Aorta (tissue), 5 donors: ENCODE measurements at places on chromosomes 7 and 10. TPM values are rescaled to one million over a fixed set of nuclear protein-coding genes. Genes with fewer than 3 reads are reported as not detected.

SEMA3D gene
- total RNA-seq, result 30.8 TPM

AKR1C4 gene
- total RNA-seq, result not detected

DNA sequence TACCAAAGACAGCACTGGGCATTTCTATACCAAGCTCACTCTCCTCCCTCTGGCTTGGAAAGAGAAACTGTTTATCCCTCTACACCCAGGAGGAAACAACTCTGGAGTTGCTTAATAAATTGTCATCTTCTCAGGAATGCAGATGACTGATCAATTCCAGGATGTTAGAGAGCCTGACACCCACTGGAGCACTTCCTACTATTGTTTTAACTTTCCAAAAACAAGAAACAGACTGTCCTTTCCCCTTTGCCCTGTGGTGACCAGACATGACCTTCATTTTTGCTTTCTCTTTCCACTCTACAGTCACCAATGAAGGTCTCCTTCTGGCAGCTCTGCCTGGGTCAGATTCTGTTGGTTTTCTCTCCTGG, 19.6 kb downstream of the GIMAP4 start:
- DNase-seq, result no peak

GRCh38 chr7:117386110-117386706, 41.1 kb downstream of the ASZ1 start:
- no peak for DNase-seq

DNA sequence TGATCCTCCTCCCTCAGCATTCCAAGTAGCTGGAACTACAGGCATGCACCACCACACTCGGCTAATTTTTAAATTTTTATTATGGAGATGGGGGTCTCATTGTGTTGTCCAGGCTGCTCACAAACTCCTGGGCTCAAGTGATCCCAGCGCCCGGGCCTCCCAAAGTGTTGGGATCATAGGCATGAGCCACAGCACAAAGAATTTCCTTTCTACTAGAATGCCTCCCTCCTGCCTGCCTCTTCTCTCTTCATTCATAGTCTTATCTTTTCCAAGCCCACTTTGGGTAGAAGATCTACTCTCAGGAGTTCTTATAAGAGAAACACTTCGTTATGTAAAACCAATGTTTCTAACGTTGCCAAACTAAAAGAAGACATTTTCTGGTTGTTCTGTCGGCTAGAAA, 144.1 kb downstream of the LRRC4 start:
- DNase-seq, result no peak
